Frontal cortex (tissue), 4 donors: ENCODE measurements at places on chromosomes 3 and 15. TPM values are rescaled to one million over a fixed set of nuclear protein-coding genes. Genes with fewer than 3 reads are reported as not detected.

WNT5A gene
- 7.3 TPM for total RNA-seq

FAM81A gene
- total RNA-seq: 42.8 TPM

CHSY1 gene
- total RNA-seq: 22.8 TPM

CCDC54 gene
- total RNA-seq: not detected

LYSMD4 gene
- 15.5 TPM for total RNA-seq

IL17RE gene
- under 0.01 TPM for total RNA-seq

PDE8A gene
- total RNA-seq: 34.6 TPM

ST3GAL6 gene
- total RNA-seq: 18.3 TPM

TP63 gene
- 0.41 TPM for total RNA-seq

SH2D7 gene
- total RNA-seq: not detected

GPR62 gene
- 0.41 TPM for total RNA-seq

ANKUB1 gene
- 0.41 TPM for total RNA-seq

SHISA5 gene
- 81.1 TPM for total RNA-seq

CCRL2 gene
- total RNA-seq: 0.41 TPM

CKMT1A gene
- 6.5 TPM for total RNA-seq

COL6A5 gene
- total RNA-seq: under 0.01 TPM

UBR1 gene
- 75.0 TPM for total RNA-seq

TMEM207 gene
- total RNA-seq: not detected

C3orf85 gene
- total RNA-seq: not detected

PLA1A gene
- 0.41 TPM for total RNA-seq

SENP8 gene
- total RNA-seq: 6.1 TPM

ZNF80 gene
- not detected for total RNA-seq

ONECUT1 gene
- not detected for total RNA-seq

TOPAZ1 gene
- total RNA-seq: under 0.01 TPM

ALPK3 gene
- total RNA-seq: 0.82 TPM

AGBL1 gene
- 1.2 TPM for total RNA-seq

PDE12 gene
- 17.5 TPM for total RNA-seq

ASB14 gene
- under 0.01 TPM for total RNA-seq

GOLGA6A gene
- total RNA-seq: under 0.01 TPM

ST8SIA2 gene
- 56.3 TPM for total RNA-seq

CCNB2 gene
- total RNA-seq: 4.9 TPM

PLAAT1 gene
- total RNA-seq: 18.3 TPM

PARP3 gene
- total RNA-seq: 3.3 TPM

GOLGA8S gene
- not detected for total RNA-seq

CFAP100 gene
- total RNA-seq: 3.7 TPM

NR2E3 gene
- not detected for total RNA-seq

TLR9 gene
- total RNA-seq: not detected

CACNA2D2 gene
- 2.4 TPM for total RNA-seq

CD80 gene
- total RNA-seq: not detected

LIPC gene
- total RNA-seq: not detected

UQCRC1 gene
- 149 TPM for total RNA-seq

MAGEL2 gene
- 2.4 TPM for total RNA-seq

ZNF654 gene
- 35.1 TPM for total RNA-seq

TICRR gene
- total RNA-seq: 1.2 TPM

MUC4 gene
- total RNA-seq: 0.41 TPM

C3orf33 gene
- total RNA-seq: 17.9 TPM

SCN11A gene
- total RNA-seq: under 0.01 TPM

TMEM266 gene
- total RNA-seq: 4.5 TPM

SOX2 gene
- total RNA-seq: 70.1 TPM

FBXW12 gene
- total RNA-seq: 1.6 TPM

STRC gene
- under 0.01 TPM for total RNA-seq

FAM3D gene
- not detected for total RNA-seq

TGM4 gene
- not detected for total RNA-seq

SAXO2 gene
- total RNA-seq: 4.1 TPM

HIGD2B gene
- under 0.01 TPM for total RNA-seq

SMAD3 gene
- total RNA-seq: 2.0 TPM
